WERI-Rb-1 (cell line): ENCODE measurements at places on chromosomes 16 and 17.

GRCh38 chr16:84308120-84308519 is 13.4 kb downstream of the WFDC1 start:
- DNase-seq = peak; percentile 67

- DNase-seq = peak; percentile 73
Observed at GRCh38 chr16:2968368-2968737, 795 bp upstream of the PAQR4 start.

- peak; percentile 44 for DNase-seq
Observed at GRCh38 chr17:34623856-34624766, 44.7 kb downstream of the TMEM132E start.

GRCh38 chr16:30546115-30546514 is 11.5 kb upstream of the ZNF747 start:
- no peak for DNase-seq

GRCh38 chr17:49926886-49927285 is 42.1 kb upstream of the DLX4 start:
- DNase-seq = no peak

DNA sequence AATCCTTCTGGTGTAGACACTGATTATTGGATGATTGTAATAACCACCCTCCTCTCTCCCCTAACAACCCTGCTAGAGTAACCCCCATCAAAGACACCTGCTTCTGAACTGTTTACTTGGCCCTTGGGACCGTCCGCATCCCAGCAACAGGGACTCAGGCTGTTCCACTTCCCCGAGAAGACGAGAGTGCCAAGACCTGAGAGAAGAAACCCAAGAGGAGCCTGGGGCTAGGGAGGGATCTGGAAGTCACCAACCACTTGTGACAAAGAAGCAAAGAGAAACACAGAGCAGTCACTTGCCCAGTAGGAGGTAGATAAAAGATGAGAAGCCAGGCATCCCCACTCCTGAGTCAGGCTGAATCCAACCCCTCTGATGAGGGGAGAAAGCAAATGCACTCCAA is 84.3 kb downstream of the CDH11 start:
- DNase-seq = no peak

GRCh38 chr16:65662256-65662655 is 540.4 kb upstream of the CDH11 start:
- no peak for DNase-seq

DNA sequence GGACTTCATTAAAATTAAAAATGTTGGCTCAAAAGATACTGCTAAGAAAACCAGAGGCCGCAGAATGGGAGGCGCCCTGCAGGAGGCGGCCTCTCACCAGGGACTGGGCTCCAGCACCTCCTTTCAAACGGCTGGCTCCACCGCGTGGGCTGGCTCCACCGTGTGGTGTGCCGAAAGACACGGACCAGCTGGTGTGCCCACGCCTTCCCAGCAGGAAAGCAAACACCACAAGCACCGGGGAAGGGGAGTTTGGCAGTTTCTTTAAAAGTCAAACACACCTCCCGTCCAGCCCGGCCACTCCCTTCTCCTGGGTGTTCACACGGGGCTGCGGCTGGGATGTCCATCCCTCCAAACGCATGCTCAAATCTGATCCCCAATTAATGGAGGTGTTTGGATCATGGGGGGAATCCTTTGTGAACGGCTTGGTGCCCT is 13.9 kb downstream of the HAGH start:
- peak; percentile 71 for DNase-seq

GRCh38 chr17:8861495-8862181 is 5.8 kb downstream of the PIK3R6 start:
- DNase-seq = no peak

DNA sequence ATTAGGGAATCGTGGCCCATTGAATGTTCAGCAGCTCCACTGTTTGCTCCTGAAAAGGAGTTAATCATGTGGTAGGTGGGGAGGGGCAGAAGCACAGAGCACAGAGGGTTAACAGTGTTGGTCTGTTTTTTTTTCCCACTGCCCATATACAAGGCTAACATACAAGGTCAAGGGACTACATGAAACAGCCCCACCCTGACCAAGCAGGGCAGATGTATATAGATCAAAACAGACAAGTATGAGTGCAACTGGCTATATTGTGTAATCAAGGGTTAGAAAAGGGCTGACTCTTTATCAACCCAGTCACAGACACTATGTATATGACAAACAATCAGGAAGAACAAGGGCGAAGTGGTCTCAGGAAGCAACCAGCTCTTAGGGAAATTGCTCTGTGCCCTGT is 186.6 kb upstream of the CDH11 start:
- no peak for DNase-seq

DNA sequence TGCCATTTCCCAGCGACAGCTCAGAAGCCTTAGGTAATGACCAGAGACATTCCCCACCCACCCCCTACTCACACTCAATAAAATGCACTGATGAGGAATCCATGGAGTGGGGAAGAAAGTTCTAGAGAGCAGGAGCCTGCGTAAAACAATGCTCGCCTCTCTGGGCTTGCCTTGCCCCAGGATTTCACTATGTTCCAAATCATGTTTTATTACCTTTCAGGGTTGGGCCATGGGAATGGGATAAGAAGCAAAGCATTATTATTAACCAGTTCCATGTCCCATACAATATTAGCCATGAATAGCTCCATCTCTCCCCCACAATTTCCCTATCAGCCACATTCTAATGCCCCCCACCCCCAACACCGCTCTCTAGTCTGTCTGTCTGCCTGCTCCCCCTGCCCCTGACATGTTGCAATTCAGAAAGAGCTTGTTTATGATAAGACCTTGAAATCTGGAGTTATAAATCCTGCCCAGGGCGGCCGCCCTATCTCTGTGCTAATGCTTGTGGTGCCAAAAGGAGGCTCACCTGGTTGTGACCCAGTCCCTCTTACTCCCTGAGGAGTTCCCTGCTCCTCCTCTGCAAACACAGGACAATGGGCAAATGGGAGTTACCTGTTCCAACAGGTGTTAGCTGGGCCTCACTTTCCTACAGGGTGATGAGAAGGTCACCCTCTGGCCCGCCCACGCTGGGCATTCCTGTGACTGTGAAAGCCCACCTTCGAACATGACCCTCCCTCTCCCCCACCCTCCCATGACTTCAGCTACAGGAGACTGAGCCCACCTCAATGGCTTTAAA is 28.0 kb upstream of the DDX52 start:
- DNase-seq = no peak

DNA sequence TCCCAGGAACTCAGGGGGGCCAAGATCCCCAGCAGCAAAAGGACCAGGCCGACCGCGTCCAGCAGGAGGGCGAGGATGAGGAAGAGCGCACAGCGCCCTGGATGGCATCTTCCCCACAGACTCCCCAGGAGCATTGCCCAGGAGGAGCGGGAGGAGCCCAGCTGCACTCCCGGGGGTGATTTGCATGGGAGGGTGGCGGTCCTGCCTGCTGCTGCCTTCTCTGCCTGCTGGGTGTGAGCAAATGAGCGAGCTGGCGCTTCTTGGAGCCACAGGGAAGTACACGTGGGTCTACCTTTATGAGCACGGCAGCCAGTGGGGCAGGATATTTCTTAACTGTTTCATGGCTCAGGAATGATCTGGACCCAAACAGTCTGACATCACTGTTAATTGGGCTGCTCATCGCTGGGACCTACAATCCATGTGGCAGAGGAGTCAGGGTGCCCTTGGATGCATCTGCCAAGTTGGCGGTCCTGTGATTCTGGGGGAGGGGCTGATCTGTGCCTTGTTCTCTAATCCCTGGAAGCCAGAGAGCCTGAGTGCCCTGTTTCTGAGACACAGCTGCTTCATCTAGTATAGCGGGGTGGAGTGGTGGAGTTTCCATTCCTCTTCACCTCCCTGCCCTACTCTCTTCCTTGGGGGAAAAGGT is at the start of gene TMEM238L:
Gene TMEM238L (minus strand): TSS at position 270 of the 646 bp plus-strand sequence. CDS start 136 bp downstream, at position 134.
- peak; percentile 60 for DNase-seq

GRCh38 chr16:17215936-17216335 is 254.8 kb downstream of the XYLT1 start:
- no peak for DNase-seq

DNA sequence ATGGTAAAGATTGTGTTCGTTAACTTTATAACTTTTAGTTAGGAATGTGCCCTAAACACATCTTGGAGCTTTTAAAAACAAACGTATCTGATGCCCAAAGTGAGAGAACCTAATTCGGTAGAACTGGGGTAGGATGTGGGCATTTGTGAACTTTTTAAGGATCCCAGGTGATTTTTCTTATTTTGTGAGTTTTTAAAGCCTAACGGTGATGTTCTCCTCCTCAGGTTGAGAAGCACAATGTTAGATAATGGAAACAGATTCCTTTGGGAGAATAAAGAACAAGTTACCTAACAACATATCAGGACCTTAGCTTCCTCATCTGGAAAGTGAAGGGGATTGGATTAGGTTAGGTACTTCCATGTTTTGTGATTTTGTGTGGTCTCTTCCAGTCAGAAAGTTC is 687 bp downstream of the SAP30BP start:
- DNase-seq = no peak

- DNase-seq = no peak
Observed at GRCh38 chr16:71368958-71369357, 10.4 kb downstream of the CALB2 start.
